GM23248 (cell line): ENCODE measurements at places on chromosomes 3 and 15.

DNA sequence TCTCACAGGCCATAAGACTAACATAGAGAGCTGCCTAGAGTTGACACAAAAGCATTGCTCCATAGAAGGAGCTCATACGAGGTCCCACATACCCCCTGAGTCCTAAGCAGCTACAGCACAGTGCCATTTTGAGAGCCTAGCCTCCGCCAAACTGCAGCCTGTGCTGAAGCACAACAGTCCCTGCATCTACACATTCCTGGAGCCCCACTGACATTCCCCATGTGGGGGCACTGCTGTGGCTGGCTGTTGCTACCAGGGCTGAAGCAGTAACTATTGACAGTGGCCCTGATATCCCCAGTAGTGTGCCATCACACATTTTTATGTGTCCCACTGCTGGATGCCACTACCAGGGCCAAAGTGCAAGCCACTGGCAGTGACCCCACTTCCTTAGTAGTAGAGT lies 80.3 kb downstream of the CERS3 start:
- DNase-seq: no peak

- no peak for DNase-seq
Observed at GRCh38 chr3:111610612-111611054, 15.5 kb upstream of the ZBED2 start.

DNA sequence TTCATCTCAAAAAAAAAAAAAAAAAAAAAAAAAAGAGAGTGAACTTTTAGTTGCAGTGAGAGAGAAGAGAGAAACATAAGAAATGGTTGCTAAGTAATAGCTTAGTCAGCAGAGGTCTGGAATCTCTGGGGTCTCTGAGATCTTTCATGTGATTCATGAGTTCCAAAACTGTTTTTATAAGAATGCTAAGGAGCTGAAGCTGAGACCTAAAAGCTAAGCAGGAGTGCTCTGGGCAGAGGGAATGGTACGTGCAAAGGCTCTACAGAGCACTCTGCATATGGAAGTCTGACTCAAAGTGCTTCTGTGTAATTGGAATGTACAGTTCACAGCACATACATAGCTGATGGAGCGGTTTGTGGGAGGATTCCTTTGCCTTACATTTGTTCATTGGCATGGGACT lies 66.3 kb upstream of the LRIG1 start:
- no peak for DNase-seq

DNA sequence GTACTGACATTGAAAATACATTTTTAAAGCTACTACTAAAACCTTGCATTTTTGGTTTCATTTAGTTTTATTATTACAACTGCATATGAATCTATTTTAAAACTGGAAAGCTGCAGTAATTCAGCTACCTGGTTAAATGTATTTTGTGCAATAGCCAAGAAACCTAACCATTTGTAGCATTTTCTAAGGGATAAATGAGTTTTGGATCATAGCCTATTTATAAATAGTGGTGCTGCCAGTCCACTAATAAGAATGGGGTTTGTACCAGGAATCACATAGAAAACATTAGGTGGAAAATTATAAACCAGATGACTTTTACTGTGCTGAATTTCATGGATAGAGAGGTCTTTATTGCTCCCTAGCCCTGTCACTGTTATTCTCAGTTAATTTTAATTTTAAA lies 454.7 kb downstream of the DIPK2A start:
- no peak for DNase-seq

GRCh38 chr3:150235799-150236198 lies 172.3 kb upstream of the TSC22D2 start:
- peak; percentile 89 for DNase-seq

- no peak for DNase-seq
Observed at GRCh38 chr3:6531153-6531552, 329.8 kb upstream of the GRM7 start.

DNA sequence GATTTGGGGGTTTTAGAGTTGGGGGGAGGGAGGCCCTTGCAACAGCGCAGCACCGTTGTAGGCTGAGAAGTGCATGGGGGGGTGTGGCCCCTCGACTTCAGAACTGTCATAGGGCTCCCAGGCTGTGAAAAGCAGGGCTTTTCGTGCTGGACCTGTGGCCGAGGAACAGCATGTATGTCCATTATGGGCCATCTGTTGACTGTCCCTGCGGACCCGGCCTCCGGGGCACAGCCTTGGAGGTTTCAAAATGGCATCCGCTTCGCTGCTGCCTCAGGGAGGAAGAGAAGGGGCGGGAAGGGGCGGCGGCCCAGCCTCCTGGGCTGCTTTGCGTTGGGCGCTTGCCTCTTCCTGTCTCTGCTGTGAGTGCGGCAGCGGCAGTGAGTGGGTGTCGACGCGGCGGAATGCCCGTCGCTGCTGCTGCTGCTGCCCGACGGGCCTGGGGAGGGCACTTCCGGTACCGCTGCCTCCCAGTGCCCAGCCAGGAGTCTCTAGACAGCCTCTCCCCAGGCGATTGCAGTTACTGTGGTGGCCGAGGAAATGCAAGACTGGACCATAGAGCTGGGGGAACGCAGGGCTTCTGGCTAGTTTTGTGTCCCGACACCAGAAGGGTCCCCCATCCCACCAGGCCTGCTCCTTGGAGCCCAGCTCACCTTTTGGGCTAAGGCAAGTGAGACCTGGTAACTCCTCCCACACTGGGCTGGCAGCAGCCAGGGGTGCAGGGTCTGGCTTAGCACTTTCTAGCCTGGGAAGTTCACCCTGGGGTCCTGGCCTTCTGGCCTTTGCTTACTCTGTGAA lies 1.9 kb downstream of the GNAI2 start:
- DNase-seq: peak; percentile 95

GRCh38 chr3:127406309-127407025 lies 118.6 kb upstream of the PRR20G start:
- peak; percentile 51 for DNase-seq

DNA sequence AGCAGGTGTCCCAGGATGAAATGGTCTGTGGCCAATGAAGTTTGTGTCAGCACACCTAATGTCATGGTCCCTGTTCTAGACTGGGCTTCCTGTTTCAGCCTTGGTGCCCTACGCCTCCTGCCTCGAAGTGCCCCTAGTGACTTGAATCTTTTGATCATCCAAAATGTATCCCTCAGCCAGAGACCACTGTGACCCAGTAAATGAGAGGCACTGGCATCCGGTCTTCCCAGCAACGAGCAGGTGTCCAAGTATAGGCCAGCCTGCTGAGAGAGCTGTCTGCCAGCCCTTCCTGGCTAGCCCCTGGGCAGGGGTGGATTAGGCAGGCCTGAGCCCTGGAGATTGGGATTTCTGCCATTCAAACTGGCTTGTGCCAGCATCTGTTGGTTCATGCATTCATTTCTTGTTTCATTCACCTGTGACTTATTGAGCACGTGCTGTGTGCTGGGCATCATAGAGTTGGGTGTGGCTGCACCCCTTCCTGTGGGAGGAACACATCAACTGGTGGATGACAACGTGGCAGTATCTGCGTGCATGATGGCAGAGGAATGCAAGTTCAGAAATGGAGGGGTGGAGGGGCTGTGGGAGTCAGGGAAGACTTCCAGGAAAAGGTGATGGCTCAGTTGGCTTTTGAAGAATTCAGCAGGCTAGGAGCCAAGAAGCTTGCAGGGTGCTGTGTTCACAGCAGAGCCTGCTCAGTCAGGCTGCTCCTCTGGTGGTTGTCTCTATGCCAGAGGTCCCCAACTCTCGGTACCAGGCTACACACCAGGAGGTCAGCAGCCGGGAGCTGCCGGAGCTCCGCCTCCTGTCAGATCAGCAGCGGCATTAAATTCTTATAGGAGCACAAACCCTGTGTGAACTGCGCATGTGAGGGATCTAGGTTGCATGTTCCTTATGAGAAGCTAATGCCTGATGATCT lies 21.6 kb downstream of the ESYT3 start:
- peak; percentile 41 for DNase-seq

GRCh38 chr15:93985925-93986324 lies 245.4 kb upstream of the MCTP2 start:
- DNase-seq: no peak

GRCh38 chr3:99366663-99367429 lies 271.5 kb upstream of the COL8A1 start:
- no peak for DNase-seq

DNA sequence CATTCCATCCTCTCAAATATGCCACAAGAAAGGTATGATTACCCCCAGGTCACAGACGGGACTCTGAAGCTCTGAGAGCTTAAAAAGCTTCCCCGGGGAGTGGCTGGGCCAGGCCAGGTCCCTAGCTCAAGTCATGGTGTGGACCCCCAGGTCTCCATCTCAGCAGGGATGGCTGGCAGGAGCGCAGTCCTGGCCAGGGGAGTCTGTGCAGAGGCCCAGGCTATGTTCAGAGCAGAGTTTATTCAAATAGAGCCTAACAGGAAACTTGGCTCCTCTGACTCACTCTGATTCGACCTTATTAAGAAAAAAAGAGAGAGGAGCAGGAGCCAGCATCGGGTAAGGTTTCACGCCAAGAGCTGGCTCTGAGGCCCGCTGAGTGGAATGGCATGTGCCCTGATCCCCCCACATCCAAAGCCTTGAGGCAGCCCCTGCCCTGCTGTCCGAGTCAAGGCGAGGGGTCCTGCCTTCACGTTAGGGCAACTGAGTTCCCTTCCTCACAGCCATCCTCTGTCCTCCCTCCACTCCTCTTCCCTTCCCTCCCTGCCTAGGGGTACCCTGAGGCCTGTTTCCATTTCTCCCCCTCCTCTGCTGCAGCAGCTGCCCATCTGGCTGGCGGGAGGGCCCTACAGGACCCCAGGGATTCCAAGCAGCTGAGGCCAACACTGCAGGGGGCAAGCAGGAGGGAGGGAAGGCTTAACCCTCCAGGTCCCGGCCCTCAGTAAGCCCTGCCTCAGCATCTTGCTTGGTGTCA lies 1.9 kb upstream of the LOXL1 start:
- peak; percentile 95 for DNase-seq

- DNase-seq: no peak
Observed at GRCh38 chr15:56174649-56175048, 69.0 kb downstream of the RFX7 start.

DNA sequence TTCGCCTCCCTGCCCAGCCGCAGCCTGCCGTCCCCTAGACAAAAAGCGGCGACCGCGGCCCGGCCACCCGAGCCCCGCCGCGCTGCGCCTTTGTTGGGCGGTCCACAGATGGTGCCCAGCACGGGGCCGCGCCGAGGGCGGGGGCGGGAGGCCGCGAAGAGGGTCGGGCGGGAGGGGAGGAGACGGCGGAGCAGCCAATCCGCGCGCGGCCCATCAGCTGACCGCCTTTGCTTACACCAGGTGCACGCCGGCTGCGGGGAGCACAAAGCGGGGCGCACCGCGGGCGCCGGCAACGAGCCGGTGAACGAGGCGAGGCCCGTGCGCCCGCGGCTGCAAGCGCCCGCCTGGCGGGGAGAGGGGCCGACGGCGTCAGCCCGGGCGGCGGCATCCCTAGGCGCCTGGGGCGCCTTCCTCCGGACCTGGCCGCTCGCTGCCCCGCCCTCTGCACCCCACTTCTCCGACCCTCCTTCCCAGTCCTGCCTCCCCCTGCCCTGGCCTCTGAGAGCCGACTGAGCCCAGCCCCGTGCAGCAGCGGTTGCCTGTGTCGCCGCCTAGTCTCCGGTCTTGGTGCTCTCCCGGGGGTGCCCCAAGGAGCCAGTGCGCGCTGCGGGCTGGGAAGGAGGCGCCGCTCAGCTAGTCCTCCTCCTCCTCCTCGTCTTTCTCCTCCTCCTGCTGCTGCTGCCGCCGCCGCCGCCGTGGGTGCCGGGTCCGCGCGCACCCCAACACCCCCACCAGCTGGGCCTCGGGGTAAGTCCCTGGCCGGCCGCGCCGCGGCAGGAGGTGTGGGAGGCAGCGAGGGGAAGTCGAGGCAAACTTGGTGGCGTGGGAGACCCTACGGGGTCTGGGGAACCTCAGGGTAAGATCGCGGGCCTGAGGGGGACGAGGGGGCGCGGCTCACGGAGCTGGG lies at the start of gene LRRN1:
Gene LRRN1 (plus strand): TSS at position 259 of the 907 bp plus-strand sequence. CDS start 45,211 bp downstream, outside the sequence.
- peak; percentile 22 for DNase-seq
